ENCODE measurements at places on chromosomes 1 and 21. TPM values are rescaled to one million over a fixed set of nuclear protein-coding genes. Genes with fewer than 3 reads are reported as not detected.

Gene GRHL3
- 115 TPM for polyA plus RNA-seq

Gene OR2AK2
- polyA plus RNA-seq = not detected

Gene CRNN
- polyA plus RNA-seq = 4,198 TPM

Gene SLAMF6
- 0.55 TPM for polyA plus RNA-seq

Gene RHBDL2
- polyA plus RNA-seq = 25.1 TPM

Gene TXLNA
- polyA plus RNA-seq = 13.5 TPM

Gene CD58
- 21.2 TPM for polyA plus RNA-seq

Gene CHRM3
- polyA plus RNA-seq = 1.7 TPM
